ENCODE measurements at places on chromosomes 5 and 9.

- DNase-seq = no peak
Observed at GRCh38 chr5:56244627-56245026, 11.5 kb upstream of the ANKRD55 start.

DNA sequence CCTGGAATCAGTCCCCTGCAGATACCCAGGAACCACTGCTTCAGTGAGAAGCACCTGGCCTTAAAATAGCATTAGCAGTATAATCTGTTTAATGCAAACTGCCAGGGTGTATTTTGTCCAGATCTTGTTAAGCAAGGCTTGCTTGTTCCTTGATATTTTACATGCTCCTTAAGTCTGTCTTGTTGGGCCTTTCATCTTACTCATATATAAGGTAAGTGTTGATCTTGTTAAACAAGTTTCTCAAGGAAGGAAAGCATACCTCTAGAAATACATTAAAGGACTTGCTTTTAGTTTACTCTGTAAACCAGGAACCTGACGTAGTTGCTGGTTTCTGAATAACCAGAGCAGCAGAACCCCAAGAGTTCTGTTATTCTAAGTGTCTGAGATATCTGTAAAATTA is 13.7 kb downstream of the HSPA4 start:
- no peak for DNase-seq

- no peak for DNase-seq
Observed at GRCh38 chr9:39108145-39108544, 179.8 kb downstream of the CNTNAP3 start.

DNA sequence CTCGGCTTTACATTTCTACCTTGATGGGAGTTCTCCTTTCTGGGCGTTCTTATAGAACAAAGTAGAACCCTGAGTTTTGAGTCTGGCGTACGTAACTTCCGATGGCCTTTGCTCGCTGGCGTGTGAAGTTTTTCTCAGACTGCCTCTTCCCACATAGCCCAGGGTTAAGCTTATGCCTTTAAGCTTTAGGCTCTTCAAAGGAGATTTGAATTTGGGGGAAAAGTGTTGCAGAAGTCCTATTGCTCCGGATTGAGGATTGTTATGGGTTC is 13.7 kb upstream of the FBP2 start:
- no peak for DNase-seq

GRCh38 chr5:9545992-9546851 is at the start of gene SEMA5A:
Gene SEMA5A, minus strand, starts transcription at chr5:9546075. Its CDS starts 166,129 bp downstream, at chr5:9379946.
- DNase-seq = no peak

DNA sequence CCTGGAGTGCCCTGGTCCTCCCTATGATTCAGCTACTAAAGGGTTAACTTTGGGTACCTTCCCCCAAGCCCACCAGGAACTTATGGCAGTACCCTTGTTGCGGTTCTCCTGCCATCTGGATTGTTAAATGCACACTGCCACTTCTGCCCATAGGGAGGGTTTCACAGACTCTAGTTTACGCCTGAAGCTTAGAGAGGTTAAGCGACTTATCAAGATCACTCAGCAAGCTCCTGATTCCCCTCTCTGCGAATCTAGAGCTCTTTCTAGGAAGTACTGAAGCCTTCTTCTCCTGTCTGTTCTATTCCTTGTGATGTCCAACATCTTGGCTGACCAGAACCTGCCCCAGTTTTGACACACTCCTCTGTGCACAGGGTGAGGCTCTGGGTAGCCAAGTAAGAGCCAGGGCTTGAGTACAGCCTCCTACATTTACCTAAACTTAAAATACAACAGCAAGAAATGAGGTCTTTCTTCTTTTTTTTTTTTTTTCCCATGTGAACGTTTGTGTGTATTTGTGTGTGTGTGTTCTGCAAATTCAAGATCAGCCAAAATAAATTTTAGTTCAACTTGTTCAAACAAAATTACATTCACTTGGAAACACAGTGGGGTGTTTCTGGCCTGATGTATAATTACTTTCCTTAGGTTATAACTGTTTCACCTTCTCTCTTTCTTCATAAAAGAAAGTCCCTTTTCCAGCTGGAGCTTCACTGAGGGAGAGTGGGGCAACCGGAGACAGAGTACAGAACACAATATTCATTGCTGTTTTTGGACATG is 28.7 kb upstream of the KLF4 start:
- DNase-seq = no peak

GRCh38 chr9:86259557-86259956 is at the start of gene C9orf153:
Gene C9orf153, minus strand, starts transcription at chr9:86259657. Its CDS starts 30,054 bp downstream, at chr9:86229603.
- DNase-seq = no peak

DNA sequence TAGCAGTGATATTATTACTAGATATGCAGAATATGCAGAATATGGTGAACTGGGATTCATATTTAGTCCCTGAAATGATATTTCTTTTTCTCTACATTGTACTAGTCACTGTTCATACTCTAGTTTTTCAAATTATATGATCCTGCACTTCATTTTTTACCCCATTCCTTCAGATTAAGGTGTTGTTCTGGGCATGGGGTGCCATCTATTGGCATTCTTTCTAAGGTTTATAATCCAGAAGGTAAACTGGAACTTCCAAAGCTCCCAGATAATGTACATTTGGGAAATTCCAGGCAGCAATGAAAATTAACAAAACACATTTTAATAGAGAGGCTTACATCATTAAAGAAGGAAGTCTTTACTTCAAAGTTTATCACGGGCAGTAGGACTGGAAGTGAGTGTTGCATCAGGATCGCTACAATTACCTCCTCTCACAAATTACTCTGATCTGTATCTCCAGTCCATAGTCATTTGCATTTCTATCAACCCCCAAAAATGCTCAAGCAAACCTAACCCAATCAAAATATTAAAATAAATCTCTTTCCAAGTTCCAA is 12.5 kb downstream of the RFX3 start:
- DNase-seq = no peak

DNA sequence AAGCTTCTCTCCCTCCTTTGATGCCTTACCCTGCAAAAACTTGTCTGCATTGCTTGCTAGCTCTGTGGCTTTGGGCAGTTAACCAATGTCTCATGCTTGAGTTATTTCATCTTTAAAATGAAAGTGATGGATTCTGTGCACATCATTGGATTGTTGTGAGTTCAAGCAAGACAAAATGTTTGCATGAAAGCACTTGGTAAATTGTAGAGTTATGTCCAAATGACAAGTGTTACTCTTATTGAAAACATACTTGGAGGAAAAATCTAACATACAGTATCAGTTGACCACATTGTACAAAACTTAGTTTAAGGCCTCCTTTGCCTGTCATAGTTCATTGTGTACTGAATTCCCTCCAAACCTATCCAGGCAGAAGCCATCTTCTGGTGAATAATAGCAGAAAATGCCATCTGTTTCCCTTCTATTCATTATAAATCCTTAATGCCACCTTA is 30.0 kb downstream of the TGFBR1 start:
- DNase-seq = peak; percentile 32

DNA sequence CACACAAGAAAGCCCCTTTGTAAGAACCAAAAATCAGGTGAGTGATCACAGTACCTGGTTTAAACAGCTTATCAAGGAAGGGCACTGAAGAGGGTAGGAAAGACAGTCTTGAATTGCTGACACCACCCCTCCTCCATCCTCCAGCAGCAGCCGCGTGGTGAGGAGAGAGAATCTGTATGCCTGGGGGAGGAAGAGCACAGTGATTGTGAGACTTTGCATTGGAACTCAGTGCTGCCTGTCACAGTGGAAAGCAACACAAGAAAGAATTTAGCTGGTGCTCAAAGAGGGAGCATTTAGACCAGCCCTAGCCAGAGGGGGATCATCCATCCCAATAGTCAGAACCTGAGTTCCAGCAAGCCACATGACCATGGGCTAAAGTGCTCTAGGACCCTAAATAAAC is 11.6 kb upstream of the STX17 start:
- DNase-seq = no peak

- no peak for DNase-seq
Observed at GRCh38 chr5:37838933-37839341, 904 bp downstream of the GDNF start.

GRCh38 chr5:77867194-77867691 is 91.1 kb upstream of the TBCA start:
- peak; percentile 28 for DNase-seq

DNA sequence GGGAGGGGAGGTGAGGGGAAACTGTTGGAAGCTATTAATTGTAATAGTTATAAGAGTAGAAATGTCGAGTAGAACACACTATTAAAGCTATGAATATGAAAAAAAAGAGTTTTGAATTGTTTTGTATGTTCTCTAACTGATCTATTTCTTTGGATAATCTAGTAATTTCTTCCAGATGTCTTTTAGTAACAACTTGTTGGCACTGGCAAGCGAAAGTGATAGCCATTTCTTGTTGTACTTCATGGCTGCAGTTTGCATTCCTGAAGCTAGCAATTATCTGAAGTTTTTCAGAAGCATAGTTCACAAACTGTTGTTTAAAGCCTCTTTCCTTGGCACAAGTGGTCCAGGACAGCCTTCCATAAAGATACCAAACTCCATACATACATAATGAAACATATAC is 49.4 kb upstream of the SPATA31C2 start:
- DNase-seq = no peak

GRCh38 chr5:144403058-144403457 is 232.4 kb downstream of the KCTD16 start:
- no peak for DNase-seq

- no peak for DNase-seq
Observed at GRCh38 chr9:99466781-99467180, 244.7 kb downstream of the SEC61B start.

- peak; percentile 56 for DNase-seq
Observed at GRCh38 chr9:121613009-121613752, 38.3 kb upstream of the DAB2IP start.

GRCh38 chr5:10854506-10855277 is 93.7 kb upstream of the DAP start:
- DNase-seq = peak; percentile 87

GRCh38 chr5:82072138-82072537 is 100.3 kb downstream of the ATG10 start:
- DNase-seq = no peak

GRCh38 chr9:79237861-79238260 is 333.9 kb upstream of the TLE4 start:
- no peak for DNase-seq

- DNase-seq = no peak
Observed at GRCh38 chr5:116468583-116468982, 106.0 kb downstream of the SEMA6A start.

GRCh38 chr9:132641216-132641615 is 28.6 kb downstream of the DDX31 start:
- no peak for DNase-seq

DNA sequence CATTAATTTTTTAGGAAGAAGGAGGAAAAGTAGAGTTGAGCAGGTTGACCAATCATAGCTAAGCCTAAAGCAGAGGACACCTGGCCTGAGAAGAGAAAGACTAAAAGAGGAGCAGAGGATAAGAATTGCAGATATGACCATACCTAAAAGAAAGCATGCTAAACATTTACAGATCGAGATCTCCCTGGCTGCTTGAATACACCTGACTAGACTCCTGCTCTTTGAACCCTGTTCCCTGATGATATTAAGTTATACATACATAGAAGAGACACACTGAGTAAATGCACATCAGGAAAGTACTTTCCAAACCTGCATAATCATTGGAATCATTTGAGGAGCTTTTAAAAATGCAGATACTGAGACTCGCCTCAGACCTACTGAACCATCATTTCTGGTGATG is 232.3 kb upstream of the ELL2 start:
- DNase-seq = no peak

DNA sequence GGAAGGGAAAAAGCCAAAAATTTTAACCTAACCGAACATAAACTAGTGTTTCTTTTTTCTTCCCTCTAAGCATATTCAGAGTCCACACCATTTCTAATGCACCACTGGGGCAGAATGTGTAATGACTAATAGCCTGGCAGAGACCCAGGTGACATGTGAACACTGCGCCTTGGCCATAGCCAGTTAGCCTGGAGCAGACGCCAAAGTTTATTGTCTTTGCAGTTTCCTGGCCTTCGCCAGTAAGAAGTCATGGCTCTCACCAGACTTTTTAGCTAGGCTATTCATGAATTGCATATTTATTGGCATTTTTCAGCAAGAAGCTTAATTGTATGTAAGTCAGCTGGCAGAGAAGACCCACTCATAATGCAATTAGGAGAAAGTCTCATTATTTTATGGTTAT is 182.8 kb upstream of the SLC27A6 start:
- DNase-seq = no peak

DNA sequence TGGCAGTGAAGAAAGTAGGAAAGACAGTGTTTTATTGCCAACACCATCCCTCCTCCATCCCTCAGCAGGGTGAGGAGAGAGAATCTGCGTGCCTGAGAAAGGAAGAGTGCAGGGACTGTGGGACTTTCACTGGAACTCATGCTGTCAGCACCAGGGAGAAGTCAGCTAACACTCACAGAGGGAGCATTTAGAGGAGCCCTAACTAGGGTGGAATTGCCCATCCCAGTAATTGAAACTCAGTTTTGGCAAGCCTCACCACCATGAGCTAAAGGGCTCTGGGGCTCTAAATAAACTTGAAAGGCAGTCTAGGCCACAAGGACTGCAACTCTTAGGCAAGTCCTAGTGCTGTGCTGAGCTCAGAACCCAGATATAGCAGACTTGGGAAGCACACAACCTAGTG is 622.3 kb downstream of the SEMA5A start:
- no peak for DNase-seq

- DNase-seq = no peak
Observed at GRCh38 chr5:172901012-172901780, 58.0 kb upstream of the RPL26L1 start.

DNA sequence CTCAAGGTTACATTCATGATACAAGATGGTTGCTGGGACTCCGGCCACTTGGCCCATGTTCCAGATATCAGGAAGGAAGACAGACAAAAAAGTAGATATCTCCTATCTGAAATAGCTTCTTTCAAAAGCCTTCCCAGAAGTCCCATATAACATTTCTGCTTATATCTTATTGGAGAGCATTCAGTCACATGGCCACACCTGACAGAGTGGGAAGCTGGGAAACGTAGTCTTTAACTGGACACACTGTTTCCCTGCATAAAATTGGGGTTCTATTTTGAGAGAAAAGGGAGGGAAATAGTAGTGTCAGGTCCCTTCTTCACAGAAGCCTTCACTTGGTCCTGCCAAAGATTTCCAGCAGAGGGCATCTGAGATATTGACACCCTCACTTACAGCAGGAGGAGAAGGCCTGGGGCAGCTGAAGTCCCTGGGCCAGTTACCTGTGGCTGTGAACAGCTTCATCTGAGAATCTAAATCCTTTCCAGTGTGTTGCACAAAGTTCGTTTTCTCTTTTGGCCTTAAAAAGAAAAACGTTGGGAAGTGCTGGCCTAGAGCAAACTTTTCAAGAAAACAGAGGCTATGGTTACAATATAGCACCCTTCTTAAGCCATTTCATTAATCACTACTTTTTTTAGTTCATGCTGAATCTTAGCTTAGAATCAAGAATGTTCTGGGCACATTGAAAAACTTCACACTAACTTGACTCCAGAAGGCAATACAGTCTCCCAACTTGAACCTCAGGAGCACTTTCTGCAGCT is 33.5 kb downstream of the SPEF2 start:
- DNase-seq = peak; percentile 65

- DNase-seq = no peak
Observed at GRCh38 chr5:36334315-36334714, 32.6 kb upstream of the RANBP3L start.

DNA sequence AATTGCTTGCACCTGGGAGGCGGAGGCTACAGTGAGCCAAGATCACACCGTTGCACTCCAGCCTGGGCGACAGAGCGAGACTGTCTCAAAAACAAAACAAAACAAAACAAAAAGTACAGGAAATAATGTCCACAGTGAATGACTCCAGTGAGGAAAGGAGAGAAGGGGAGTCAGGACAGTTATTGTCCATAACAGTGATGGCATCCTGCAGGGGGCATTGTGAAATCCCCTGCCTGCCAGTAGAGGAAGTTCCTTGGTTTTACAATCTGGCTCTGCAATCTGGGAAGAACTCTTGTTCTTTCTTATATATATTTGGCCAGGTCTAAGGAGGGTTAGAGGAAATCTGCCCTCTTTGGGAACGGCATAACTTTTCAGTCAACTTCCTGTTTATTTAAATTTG is 8.2 kb downstream of the SH3GL2 start:
- DNase-seq = no peak
